ENCODE measurements at places on chromosomes 7 and 10.

DNA sequence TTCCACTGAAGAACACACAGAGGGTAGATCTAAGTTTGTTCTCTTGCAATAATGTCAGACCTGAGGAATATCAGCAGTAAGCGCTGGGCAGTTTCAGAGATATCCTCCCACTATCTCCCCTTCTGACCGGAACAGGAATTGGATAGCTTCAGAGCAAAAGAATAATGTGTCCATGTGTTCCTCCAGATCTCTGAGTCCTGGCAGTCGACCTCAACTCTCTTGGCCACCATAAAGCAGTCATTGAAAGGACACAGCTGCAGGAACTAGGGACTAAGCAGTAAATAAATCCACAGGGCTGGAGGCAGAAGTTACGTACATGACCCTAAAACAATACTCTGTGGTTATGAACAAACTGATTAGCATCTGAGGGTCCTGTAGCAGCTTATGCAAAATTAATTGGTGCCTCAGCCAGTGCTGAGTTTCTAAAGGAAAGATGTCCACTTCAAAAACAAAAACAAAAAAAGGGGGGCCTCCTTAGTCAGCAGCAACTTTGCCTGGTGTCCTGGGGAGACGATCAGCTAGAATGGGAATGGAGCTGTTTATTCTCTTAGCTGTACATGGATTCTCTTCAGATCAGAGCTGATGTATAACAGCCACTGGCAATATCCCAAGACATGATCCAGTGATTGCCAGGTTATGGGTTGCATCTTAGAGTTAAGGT, 6.4 kb upstream of the PRTFDC1 start:
- DNase-seq, result no peak

- DNase-seq, result no peak
Observed at GRCh38 chr7:10022957-10023356, 950.7 kb upstream of the PHF14 start.

DNA sequence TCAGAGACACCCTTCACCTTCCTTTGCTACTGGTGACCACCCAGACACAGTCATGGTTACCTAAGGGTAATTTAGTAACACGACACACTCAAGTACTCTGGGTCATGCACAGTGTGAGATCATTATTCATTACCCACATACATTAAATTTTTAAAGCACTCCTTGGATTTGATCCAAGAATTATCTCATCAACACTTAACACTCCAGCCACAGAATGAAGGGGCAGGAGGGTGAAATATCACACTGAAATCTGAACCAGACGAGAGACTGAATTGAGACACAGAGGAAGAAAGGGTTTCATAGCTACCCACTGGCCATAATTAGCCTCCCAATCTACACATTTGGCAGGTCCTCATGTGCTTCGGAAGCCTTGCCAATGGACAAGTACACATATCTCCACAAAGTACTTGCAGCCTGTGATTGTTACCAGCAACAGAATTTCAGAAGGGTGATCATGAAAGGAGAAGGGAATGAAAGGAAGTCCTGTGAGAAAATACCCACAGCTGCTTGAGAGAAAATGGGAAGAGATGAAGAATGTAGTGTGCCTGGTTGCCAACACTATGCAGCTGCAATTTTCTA, 189.3 kb downstream of the POLR1F start:
- DNase-seq, result no peak

DNA sequence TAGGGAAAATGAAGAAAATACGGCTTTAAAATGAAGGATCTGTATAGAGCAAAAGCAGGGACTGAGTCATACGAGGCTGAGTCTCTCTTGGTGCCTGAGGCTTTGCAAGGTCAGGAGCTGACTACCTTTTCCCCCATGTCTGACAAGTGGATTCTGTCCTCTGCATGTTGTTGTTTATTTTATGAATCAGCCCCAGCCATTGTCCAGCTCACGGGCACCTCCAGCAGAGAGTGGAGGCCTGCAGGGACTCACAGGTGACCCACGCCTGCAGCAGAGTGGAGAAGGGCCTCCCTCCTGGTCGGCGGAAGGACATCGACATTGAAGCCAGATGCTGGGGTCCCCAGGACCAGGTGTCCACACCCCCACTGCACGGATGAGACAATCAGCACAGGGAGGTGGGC, 233.9 kb downstream of the WDR37 start:
- DNase-seq, result no peak

DNA sequence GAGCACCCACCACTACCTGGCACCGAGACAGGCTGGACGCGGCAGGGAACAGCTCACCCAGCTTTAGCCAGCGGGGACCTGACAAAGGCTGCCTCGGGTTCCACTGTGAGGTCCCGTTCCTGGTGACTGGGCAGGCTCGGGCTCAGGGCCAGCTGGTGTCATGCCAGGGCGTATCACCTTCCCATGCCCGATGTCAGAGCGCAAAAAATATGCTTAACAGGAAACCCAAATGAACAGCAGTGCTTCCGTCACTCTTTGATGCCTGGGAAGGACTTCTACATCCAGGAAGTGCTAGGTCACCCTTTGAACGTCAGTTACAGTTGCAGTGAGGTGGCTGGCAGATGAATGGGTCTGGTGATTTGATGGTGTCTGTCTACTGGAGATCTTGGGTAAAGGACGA, 106.0 kb downstream of the ADARB2 start:
- no peak for DNase-seq

All from HL-60 (cell line).